ENCODE measurements at places on chromosomes 2 and 18. TPM values are rescaled to one million over a fixed set of nuclear protein-coding genes. Genes with fewer than 3 reads are reported as not detected.

GRCh38 chr2:100064592-100065428 lies 77.6 kb downstream of the AFF3 start:
- no peak for DNase-seq

DNA sequence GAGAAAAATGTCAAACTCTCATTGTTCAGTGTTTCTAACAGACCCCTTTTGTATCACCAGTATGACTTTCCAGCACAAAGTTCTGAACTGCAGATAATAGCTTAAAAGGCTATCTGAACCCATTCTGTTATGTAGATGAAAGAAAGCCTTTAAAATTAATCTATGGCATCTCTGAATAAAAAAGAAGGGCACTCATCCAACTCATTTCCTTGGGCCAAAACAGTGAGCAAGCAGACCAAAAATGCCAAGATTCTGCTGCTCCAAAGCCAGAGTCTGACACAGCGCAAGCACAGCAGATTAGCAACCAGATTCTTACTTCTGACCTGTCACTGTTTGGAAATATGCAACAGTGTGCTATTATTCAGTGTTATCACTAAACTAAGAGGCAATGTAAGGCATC lies 22.6 kb upstream of the ITGA6 start:
- no peak for DNase-seq

DNA sequence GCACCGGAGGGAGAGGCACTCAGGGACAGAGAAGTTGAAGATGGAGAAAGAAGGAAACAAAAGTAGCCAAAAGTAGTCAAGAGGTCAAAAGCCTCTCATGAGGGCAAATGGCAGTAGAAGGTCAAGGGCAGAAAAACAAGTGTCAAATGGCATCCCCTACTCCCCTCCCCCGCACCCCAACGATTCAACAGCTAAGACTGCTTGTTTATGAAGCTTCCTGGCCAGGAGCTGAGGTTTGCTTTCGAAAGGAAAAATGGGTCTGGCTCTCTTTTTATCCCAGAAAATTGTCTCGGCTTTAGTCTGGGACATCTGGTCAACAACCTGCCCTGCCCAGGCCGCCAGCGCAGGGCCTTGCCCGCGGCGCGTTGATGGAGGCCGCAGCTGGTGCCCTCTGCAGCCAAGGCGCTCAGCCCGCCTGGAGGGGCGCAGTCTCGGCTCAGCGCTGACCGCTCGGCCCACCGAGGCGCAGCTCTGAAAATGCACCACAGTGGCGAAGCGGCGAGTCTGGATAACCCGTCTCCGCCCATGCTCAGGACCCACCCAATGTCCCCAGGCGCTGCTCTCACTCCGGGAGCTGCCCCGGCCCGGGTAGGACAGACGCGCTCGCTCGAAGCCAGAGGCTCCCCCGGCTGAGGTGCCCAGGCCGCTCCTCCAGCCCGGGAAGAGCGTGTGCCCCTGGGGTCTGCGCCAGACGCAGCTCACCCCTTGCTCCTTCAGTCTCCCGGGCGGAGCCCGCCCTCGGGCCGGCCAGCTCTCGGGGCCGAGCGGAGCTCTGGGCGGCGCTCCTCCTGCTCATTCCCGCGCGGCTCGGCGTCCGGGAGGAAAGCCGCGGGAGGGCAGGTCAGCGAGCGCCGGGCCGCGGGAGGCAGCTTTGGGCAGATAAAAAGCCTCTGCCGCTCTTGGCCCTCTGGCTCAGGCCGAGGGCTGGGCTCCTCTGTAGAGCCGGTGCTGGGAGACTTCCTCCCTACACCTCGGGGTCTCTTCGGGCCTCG lies 1.8 kb upstream of the TBR1 start:
- DNase-seq, result no peak

DNA sequence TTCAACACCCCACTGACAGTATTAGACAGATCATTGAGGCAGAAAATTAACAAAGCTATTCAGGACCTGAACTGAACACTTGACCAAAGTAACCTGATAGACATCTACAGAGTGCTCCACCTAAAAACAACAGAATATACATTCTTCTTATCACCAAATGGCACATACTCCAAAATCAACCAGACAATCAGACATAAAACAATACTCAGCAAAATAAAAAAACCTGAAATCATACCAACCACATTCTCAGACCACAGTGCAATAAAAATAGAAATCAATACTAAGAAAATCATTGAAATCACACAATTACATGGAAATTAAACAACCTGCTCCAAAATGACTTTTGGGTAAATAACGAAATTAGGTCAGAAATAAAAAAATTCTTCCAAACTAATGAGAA lies 15.8 kb downstream of the PFN4 start:
- DNase-seq, result no peak

GRCh38 chr2:98547092-98547790 lies 61.1 kb downstream of the COA5 start:
- no peak for DNase-seq

DNA sequence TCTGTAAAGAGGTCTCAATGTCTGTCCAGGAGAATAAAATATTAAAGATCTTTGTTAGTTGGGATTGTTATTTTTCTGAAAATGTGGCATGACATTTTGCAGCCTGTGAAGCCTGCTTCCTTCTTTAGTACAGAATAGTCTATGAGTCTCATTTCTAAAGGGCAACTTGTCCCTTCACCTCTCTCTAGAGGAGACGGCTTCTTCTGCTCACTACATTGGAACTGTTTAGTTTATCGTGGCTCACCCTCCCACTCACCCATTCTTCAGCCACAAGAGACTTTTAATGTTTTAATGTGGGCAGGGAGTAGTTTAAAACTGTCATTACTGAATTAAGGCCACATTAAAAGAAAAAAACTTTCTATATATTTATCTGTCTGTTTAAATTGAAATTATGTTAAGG lies 161.0 kb downstream of the BARD1 start:
- no peak for DNase-seq

DNA sequence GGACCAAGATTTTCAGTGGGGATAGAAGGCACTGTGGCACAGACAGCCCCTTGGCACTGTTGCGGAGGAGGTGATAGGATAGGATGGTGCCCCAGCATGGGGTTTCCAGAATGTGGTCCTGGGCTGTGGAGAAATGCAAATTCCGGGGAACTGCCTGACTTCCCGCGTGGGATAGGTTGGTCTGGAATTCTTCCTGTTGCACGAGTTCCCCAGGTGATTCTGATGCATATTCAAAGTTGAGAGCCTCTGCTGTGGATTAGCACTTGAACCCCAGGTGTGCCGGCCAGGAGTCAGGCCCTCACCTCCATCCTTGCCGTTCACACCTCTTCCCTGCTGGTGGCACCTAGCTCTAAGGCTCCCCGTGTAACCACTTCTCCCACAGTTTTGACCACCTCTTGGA lies 15.5 kb downstream of the NCK2 start:
- no peak for DNase-seq

GRCh38 chr2:196218106-196218505 lies 46.7 kb upstream of the STK17B start:
- no peak for DNase-seq

DNA sequence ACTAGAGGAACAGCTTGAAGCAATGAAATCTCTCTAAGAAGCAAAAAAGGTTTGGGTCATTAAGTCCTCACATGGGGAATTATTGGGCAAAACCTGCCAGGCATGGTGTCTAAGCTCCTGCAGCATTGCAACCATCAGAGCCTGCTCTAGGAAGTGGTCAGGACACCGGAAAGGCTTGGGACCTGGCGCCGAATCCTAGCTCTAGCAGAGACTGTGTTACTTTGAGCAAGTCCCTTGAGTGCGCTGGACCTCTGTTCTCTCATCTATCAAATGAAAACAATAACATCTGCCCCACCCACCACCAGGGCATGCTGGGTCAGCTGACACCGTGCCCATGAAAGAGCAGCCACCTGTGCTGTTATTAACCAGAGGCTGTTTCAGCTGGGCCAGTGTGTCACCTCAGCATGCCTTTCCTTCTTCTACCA lies 6.3 kb downstream of the TMEM127 start:
- DNase-seq, result no peak

- no peak for DNase-seq
Observed at GRCh38 chr2:113218283-113219091, 44.7 kb downstream of the PSD4 start.

DNA sequence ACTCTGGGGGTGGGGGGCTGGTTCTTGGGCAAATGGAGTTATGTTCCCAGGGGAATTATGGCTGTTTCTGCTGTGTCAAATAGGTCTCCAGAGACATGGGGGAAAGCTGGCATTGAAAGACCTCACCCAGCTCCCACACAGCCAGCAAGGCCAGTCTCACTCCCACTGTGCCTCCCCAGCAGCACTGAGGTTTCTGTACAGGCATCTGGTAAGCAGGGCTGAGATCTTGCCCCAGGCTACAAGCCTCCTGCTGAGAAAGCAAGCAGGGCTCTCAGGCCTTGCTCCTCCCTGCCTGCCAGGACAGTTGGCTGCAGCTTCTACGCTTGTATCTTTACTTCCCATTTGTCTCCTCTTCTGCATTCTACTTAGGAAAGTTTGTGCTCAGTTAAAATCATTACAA lies 50.5 kb upstream of the FHOD3 start:
- DNase-seq, result no peak

- no peak for DNase-seq
Observed at GRCh38 chr2:25821225-25822056, 56.8 kb downstream of the ASXL2 start.

- DNase-seq, result no peak
Observed at GRCh38 chr2:179250848-179251504, 13.7 kb downstream of the SESTD1 start.

GRCh38 chr2:54809819-54810218 lies 86.4 kb downstream of the EML6 start:
- DNase-seq, result no peak

- no peak for DNase-seq
Observed at GRCh38 chr2:236941551-236941950, 144.1 kb upstream of the COPS8 start.

DNA sequence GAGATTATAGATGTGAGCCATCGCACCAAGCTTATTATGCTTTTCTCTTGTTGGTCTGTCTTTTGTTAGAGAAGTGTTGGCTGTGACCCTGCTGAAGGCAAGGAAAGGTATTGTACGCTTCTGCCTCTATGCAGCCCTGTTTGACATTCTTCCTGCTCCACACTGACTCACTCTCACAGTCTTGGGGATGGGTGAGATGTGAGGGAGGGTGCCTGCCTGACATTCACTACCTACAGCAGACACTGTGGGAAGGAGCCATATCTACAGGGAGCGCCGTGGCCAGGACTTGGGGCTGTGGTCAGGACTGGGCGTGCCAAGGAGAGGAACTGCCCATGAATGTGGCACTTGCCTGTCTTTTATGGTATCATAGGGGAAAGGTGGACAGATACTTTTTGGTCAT lies 43.9 kb upstream of the FHL2 start:
- DNase-seq, result no peak

DNA sequence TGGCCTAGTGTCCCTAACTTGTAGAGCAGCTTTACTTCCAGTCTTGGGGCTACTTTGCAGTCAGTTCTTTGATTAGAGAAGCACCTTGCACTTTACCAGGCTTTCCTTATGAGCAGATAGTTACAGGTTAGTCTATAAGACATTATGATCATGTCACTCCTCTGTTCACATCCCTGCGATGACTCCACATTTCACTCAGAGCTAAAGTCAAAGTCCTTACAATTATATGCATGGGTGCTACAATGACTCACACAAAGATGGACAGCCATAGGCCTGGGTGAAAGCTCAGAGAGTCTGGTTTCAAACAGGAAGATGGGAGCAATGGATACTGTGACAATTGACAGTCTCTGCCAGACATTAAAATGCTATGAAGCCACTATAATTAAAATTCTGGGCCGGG lies 27.1 kb upstream of the SSB start:
- no peak for DNase-seq

GRCh38 chr2:19944205-19944845 lies 42.5 kb upstream of the TTC32 start:
- no peak for DNase-seq

DNA sequence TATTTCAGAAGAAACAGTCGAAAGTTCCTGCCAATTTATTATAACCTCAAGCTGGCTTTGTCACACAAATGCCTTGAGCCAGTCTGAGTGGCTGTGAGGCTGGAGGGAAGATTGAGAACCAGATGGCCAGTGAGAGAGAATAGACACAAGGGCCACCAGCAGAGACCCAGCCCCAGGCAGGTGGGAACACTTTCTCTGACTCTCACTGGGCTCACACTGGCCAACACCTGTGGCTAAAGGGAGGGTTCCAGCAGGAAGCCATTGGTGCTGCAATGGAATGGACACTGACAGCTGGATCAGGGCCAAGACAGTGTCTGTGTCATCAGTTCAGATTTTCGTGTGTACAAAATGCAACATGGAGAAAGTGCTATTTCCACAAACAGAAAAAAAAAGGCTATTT lies 29.9 kb downstream of the LOXHD1 start:
- DNase-seq, result no peak

DNA sequence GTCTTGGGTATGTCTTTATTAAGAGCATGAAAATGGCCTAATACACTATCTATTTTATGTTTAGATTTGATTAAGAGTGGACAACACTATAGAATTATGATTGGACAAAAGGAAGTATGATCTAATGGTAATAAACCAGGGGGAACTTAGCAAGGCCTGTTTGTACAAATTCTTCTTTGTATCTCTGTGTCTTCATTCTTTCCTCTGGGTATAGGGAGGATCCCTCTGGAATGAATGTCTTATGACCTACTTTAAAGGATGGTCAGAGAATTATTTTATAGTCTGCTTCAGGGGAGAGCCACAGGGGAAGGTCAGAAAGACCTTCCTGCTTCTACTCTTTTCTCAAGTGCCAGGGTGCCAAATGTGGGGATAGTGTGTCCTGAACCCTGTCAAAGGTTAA lies 42.8 kb upstream of the FANCL start:
- no peak for DNase-seq

- DNase-seq, result no peak
Observed at GRCh38 chr2:8312861-8313830, 368.7 kb upstream of the ID2 start.

DNA sequence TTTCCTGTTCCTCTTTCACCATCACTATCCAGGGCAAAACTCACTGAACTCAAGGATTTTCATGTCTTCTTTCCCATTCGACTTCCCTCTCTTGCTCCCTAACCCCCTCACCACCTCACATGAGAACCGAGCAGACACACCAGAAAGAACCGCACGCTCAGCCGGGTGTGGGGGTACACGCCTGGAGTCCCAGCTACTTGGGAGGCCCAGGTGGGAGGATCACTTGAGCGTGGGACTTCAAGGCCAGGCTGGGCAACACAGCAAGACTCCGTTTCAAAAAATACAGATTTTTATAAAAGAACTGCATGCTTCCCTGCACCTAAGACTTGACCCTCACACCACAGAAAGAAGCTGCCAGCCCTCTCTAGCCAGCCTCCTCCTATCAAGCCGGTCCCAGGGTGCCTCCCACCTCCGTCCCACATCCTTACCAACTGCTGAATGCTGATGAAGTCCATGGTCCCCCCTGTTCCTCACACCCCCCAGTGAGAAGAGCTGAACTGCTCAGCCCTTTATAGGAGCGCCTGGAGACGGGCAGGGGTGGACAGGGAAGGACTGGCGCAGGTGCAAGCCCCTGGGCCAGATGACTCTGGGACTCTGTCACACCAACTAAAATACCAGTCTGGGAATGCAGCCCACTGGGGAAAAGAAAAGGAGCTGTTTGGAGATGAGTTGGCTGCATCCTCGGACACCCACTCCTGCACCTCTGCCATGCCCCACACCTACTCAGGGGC lies at the start of gene ANKRD23:
Gene ANKRD23 (minus strand): TSS at position 484 of the 731 bp plus-strand sequence. CDS start 29 bp downstream, at position 455.
- no peak for DNase-seq

- DNase-seq, result no peak
Observed at GRCh38 chr2:54626884-54627283, 96.6 kb upstream of the EML6 start.

The ADD2 gene
- total RNA-seq, result 1.2 TPM

The TXNDC2 gene
- not detected for total RNA-seq

The GAD1 gene
- total RNA-seq, result 1.0 TPM

The FOXI3 gene
- total RNA-seq, result not detected

The PID1 gene
- total RNA-seq, result not detected

The GTF2A1L gene
- total RNA-seq, result not detected

The RFX8 gene
- total RNA-seq, result not detected

The PLEKHB2 gene
- total RNA-seq, result 47.7 TPM

The ZNF514 gene
- 10.3 TPM for total RNA-seq

The RELCH gene
- total RNA-seq, result 19.6 TPM

The GRB14 gene
- total RNA-seq, result not detected

Data from CD8-positive, alpha-beta memory T cell (primary cell).